Tibial nerve (tissue), 4 donors: ENCODE measurements at places on chromosomes 1 and 21.

- no peak for DNase-seq
Measured at GRCh38 chr1:81165963-81166362, 634.8 kb upstream of the ADGRL2 start.

DNA sequence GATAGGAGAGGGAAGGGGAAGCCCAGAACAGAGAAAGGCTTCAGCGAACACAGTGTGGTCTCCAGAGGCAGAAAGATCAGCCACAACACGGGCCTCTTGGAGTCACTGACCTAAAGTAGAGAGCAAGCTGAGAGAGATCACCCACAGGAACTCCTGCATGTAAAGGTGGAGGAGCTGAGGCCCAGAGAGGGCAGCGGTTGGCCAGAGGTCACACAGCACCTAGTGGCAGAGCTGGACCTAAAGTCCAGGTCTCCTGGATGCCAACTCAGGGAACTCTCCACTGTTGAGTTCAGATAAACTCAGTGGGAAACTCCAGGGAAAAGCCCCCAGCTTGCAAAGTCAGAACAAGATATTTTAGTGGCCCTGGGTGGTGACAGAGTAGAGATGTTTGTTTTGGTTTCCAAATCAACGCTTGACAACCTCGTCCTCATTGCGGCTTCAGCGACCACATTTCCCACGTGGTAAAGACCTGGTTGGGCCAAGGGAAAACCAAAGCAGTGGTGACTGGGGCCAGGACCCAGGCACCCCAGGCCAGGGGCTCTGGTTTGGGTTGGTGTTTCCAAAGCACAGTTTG is 4.6 kb downstream of the IFFO2 start:
- no peak for DNase-seq

- no peak for DNase-seq
Measured at GRCh38 chr1:53336146-53336545, 8.3 kb upstream of the LRP8 start.

DNA sequence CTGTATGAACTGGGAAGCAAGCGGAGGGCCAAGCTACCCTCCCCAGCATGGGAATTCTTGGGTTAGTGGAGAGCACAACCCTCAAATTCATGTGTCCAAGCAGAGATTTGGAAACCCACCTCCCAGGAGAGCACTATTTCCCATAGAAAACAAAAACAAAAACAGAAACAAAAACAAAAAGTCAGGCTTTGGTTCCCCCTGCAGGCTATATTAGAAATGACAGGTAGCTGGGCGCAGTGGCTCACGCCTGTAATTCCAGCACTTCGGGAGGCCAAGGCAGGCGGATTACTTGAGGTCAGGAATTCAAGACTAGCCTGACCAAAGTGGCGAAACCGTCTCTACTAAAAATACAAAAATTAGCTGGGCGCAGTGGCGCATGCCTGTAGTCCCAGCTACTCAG is 10.8 kb downstream of the MINDY1 start:
- DNase-seq = no peak

- no peak for DNase-seq
Measured at GRCh38 chr1:158809862-158810261, 21.3 kb upstream of the MNDA start.

DNA sequence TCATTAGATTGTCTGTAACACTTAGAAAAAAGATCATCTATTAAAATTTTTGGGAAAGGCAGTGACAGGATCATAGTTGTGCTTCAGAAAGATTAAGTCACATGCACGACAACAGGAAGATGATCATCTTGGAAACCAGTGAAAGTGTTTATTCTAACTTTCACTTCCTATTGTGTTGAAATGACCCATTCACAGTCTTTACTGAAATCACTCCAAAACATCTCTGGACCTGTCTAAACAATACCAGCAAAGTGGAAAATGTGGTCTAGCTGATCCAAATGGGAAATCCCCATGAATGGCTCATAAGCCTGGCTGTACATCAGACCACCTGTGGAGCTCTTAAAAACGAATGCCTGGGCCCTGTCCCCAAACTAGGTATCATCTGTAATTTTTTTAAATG is 111.1 kb upstream of the ETV3 start:
- DNase-seq = no peak

DNA sequence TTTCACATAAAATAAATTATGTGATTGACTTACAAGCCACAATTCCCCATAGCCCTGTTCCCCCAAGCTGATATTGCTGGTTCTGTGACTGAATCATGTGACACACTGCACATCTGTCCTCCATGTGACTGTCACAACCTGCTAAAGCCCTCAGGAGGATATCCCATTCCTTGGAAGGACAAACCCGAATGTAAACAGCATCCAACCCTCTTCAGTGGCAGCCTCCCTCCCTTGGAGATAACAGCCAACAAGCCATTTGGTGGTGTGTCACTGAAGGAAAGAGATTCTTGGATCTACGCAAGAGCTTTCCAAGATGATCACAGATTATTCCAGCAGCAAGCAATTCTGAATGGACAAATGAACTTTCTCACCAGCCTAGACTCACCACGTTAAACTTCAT is 153.9 kb upstream of the TIAM1 start:
- DNase-seq = no peak

- DNase-seq = no peak
Measured at GRCh38 chr1:200252531-200252930, 157.3 kb downstream of the ZNF281 start.

DNA sequence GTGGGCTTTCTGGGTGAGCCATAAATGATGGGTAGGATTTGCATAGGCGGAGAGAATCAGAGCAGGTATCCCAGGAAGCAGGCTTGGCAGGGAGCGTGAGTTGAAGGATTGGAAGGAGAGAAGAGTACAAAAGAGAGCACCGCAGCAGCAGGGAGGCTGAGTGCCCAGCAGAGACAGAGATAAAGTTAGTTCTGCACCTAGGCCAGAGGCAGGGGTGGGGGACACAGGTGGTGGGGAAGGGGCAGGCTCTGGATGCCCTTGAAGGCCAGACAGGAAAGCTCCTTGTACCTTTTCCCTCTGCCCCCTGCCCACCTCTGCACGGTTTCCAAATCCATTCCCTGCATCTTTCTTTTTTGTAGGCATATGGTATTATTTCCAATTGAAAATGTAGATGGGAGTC is 33.0 kb upstream of the TRABD2B start:
- DNase-seq = no peak

- DNase-seq = no peak
Measured at GRCh38 chr1:108624069-108624468, 36.8 kb downstream of the HENMT1 start.

DNA sequence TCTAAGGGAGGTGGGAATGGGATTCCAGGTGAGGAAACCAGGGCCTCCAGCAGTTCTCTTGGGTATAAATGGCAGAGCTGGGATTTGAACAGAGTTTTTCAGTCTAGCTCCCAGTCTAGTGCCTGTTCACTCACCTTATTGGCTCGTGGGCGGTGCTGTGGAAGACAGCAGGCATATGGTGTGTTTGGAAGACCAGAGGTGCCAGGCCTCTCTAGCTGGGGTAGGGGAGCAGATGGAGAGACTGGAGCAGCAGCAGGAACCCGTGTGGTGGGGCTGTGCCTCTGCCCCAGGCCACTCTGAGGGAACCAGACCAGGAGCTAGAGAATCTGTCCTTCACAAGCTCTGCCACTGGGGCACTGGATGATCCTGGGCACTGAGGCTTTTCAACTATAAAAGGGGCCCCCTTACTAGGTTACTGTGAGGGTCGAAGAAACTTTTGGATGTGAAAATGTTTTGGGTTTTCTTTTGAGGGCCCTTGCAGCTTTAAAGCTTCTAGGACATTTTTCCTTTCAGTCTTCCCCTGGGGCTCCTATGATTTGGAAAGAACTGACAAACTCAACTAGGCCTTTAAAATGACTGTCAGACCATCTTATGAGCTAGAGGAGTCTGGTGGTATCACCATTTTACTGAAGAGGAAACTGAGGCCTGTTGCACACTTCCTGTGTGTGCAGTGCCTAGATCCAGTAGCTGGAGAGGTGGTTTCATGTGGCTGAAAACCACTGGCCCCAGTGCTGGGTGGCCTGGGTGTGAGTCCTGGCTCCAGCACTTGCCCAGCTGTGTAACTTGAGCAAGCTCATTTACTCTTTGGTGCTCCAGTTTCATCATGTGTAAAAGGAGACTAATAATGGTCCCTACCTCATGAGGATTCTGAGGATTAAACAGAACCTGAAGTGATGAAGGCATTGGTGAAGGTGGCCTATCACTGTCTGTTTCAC is 6.1 kb downstream of the DMRTB1 start:
- DNase-seq = no peak

- no peak for DNase-seq
Measured at GRCh38 chr1:214638459-214638807, 35.4 kb downstream of the CENPF start.

- peak; percentile 29 for DNase-seq
Measured at GRCh38 chr1:226973371-226973897, 33.3 kb downstream of the COQ8A start.

GRCh38 chr1:184429335-184429734 is 42.5 kb downstream of the C1orf21 start:
- DNase-seq = no peak

- DNase-seq = no peak
Measured at GRCh38 chr1:151134991-151135390, 11.4 kb downstream of the SEMA6C start.

- DNase-seq = no peak
Measured at GRCh38 chr1:228060458-228061190, 21.9 kb upstream of the ARF1 start.

DNA sequence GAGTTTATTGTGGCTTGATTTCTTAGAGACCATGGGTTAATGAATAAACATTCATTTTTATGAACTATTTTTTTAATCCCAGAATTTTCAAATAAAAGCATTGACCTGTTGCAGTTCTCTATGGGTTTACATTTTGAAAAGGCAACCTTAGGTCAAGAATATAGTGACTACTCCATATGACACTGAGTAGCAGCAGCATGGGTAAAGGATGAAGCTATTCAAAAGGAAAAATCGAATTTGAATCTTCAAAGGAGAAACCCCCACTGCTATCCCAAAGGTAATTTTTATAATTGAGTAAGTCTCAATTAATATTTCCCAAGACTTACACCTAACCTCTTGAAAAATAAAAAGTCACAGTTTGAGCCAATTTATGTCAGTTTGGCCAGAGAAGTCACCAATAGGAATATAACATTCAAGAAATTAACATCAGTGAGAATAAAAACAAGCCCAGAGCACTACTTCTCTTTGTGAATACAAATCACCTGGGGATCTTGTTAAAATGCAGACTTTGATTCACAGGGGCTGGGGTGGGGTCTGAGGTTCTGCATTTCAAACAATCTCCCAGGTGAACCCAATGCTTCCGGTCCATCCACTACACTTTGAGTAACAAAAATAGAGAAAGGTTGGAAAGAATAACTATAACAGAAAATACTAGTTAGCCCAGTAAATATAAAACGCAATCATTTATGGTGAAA is 39.8 kb downstream of the USP1 start:
- no peak for DNase-seq

GRCh38 chr21:42537106-42537742 is 23.6 kb downstream of the SLC37A1 start:
- DNase-seq = no peak

DNA sequence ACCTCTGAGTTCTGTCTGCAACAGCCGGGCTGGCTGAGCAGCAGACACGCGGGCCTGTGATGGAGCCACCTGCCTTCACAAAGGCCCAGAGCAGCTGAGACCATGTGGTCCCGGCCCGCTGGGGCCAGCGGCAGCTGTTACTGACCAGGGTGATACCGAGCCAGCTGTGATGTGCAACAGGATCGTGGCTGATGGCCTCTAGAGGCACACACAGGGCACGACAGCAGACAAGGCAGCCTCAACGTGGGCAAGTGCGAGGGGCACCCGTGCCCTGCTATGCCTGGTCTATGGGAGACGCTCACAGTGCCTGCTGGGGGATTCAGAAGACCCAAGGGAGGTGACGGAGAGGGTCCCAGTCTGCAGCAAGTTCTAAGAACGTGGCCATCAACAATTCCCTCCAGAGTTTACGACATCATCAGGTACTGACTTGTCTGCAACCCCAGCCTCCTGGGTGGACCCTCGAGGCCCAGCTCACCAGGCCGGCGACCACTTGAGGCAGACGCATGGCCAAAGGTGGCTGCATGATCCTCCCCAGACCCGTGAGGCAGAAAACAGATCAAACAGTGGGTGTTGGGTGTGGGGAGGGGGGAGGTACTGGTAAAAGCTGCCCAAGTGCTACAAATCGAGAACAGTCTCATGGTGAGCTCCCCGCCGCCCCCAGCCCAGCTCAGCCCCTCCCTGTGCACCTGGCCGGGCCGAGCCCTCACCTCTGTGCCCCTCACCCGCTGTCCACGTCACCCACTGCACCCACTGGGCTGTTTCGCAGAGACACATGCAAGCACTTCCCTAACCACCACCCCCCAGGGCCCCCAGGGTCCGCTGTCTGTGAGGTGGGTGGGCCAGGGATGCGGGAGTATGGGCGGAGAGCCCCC is 6.0 kb downstream of the POFUT2 start:
- DNase-seq = no peak

- no peak for DNase-seq
Measured at GRCh38 chr1:192303029-192303428, 13.8 kb upstream of the RGS21 start.

- DNase-seq = no peak
Measured at GRCh38 chr1:112870887-112871646, 84.9 kb downstream of the SLC16A1 start.

DNA sequence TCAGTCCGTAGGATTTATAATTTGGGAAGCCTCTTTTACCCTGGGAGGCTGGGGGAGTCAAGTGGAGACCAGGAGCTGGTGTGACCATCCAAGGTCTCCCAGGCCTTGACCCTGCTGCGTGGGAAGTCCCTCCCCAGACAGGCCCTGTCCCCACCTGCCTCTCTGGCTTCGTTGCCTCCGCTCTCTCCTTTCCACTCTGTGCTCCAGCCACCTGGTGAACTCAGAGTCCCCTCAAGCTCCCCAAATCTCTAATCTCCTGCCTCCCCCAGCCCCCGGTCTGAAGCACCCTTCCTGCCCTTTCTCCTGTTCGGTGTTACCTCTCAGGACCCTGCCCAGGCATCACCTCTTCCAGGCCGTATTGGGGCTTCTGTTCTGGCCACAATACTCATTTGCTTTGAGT is 27.9 kb downstream of the CDCP2 start:
- no peak for DNase-seq

GRCh38 chr21:16773206-16773605 is 739.6 kb upstream of the CXADR start:
- DNase-seq = no peak

DNA sequence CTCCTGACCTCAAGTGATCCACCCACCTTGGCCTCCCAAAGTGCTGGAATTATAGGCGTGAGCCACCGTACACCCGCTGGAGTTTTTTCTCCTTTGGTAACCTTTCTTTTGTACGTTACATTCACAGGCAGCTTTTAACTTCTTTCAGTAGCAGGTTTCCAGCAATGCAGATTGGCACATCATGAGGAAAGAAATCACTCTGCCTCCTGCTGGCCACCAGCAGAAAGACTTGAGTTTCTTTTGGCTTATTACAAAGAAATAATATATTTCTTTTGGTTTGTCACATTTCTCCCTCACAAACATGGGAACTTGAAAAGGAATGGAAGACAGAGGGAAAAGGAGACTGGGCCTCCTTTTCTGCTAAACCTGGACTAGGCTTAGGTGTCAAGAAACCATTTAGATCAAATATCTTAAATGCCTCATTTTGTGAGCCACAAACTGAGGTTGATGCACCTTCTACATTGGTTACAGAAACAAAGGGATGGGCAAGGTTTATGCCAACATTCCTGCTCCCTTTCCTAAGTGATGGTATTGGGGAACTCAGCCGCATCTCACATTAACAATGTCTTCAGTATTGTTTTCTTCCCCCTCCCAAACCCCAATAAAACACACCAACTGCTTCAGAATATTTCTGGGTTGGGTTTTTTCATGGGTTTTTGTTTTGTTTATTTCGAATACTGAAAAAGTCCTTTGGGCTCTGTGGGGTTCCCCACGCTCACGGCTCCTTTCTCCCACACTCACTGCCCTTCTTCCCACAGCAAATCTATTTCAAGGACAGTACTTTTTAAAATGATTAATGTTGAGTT is 7.7 kb downstream of the ENSA start:
- peak; percentile 34 for DNase-seq

GRCh38 chr1:5821540-5822176 is 170.6 kb downstream of the NPHP4 start:
- DNase-seq = no peak
